ENCODE measurements at places on chromosomes 7 and 10.

- DNase-seq: no peak
Observed at GRCh38 chr10:79310911-79311573, 36.2 kb upstream of the PPIF start.

DNA sequence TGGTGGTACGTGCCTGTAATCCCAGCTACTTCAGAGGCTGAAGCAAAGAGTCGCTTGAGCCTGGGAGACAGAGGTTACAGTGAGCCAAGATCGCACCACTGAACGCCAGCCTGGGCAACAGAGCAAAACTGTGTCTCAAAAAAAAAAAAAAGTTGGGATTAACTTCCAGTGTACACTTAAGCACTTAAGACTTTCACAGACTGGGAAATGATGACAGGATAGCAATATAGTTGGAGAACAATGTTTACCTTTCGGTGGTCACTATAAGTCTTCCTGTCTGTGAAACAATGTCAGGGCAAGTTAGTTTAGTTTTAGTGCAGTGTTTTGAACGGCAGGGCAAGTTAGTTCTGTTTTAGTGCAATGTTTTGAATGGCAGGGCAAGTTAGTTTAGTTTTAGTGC, 130.2 kb downstream of the TPST1 start:
- no peak for DNase-seq

- no peak for DNase-seq
Observed at GRCh38 chr7:152035817-152036216, 10.3 kb downstream of the GALNT11 start.

DNA sequence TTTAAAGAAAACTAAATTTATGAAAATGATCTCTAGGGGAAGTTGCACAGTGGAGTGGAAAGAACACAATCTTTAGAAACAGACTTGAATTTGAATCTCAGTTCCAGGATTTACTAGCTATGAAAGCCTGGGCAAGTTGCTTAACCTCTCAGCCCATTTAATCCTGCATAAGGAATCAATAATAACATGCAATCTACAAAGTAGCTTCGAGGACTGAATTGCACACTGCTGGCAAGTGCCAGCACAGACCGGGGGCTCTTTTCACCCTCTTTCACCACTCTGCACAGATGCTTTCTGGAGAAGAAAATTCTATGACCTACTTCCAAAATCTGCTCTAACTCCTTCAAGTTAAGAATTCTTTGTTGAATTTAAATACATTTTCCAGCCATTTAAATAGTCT, 63.4 kb upstream of the ANK3 start:
- no peak for DNase-seq

DNA sequence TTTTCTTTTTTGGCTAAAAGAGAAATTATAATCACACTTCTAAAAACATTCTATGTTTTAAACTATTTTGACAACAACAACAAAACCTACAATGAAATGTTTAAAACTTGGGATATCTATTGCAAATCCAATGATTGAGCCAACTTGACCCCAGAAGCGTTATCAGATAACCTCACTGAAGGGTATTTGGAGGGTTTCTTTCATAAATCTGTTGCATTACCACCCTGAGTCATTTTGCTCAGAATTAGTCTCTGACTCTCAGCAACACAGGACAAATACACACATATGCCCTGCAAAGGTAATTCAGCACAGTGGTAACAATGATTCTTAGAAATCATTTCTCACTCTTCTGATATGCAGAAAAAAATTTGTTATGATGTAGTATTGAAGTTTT, 2.3 kb upstream of the COL1A2 start:
- DNase-seq: no peak

DNA sequence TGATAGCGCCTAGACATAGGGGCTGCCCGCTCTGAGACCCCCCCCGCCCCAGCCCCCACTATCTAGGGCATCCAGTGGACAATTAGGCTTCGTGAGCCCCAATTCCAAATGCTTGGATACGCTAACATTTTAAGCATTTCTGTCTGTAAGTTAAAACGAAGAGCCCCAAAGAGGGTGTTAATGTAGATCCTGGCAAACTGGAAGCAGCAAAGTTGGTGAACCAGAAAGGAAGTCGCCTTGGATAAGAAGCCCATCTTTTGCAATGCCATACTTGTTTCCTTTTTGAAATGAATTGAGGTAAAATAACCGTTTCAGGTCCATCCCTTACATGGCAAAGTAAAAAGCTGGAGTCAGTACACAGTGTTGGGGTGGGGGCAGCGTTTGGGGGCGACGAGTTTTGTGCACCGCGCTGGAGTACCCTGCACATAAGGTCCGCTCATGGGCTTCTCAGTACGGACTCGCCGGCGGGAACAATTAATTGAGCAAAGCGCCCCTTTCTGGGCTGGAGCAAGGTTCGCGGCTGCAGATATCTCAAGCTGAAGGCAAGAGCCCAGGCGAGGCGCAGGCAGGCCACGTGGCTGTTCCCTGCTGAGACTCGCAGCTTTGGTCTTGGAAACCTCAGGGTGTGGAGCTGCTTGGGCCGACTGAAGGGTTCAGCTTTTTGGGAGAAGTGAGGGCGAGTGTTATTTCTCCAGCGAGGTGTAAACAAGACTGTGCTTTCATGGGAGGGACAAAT, 1.4 kb upstream of the TWIST1 start:
- DNase-seq: peak; percentile 28

DNA sequence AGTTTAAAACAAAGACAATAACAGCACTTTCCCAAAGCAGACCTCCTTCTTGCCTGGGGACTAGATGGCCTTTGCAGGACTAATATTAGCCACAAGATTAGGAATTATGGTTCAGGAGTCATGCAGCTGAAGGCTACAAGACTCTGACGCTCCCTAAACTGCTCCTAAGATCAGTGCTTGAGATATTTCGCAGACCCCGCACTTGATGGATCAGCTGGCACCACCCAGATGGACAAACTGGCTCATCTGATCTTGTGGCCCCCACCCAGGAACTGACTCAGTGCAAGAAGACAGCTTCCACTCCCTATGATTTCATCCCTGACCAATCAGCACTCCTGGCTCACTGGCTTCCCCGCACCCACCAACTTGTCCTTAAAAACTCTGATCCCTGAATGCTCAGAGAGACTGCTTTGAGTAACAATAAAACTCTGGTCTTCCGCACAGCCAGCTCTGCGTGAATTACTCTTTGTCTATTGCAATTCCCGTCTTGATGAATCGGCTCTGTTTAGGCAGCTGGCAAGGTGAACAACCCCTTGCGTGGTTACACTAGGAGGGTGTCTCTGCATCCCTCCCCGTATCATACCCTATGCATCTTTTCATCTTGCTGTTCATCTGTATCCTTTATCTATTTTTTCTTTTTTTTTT, 26.9 kb upstream of the NRBF2 start:
- no peak for DNase-seq

DNA sequence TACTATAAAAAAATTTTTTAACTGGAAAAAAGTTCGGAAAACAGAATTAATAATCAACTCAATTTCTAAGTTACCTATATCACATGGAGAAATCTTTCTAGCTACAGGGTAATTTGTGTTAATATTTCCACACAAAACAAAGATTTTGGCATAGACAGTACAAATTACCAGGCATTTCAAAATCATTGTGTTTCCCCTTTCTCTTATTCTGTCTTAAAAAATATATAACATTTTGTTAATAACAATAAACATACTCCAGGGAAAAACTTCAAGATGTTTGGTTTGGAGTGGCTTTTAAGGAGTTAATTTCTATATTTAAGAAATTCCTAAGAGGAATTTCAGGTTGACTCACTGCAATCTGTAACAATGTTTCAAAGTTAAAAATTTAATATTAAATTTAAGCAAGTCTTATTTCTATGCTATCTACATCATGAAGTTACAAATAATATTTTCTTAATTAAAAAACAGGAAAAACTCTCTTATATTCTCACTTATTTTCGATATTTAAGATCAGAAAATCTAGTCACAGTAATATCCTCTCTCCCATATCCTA, 132.6 kb downstream of the NRBF2 start:
- no peak for DNase-seq

GRCh38 chr10:24009115-24009514, 199.8 kb upstream of the KIAA1217 start:
- DNase-seq: no peak

GRCh38 chr10:19936289-19936688, 120.1 kb downstream of the PLXDC2 start:
- peak; percentile 0 for DNase-seq

DNA sequence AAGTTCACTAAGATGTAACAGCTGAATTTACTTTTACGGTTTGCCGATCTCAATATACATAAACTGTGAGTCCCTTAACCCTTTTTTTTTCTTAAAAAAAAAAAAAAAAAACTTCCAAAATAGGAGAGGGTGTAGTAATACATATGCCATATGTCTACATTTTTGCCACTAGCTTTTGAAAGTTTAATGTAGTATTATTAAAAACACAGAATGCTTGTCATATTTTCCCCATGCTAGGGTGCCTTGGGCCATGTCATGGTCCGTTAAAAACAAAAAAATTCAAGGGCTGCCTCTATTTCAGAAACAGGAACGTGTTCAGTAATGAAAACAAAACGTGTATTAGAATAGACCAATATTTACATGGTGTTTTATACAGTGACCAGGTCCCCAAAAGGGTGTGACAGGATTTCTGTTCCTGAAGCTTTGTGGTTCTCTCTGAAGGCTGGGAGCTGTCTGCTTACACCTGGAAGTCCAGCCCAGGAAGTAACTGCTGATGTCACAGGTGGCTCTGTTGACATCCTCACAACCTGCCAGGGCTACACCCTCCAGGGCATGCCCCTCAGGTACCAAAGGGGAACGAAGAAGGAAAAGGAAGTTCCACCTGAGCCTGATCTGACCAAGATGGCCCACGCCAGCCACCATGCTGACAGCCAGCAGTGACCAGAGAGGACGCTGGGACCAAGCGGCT, 79.0 kb downstream of the COBL start:
- DNase-seq: peak; percentile 30

DNA sequence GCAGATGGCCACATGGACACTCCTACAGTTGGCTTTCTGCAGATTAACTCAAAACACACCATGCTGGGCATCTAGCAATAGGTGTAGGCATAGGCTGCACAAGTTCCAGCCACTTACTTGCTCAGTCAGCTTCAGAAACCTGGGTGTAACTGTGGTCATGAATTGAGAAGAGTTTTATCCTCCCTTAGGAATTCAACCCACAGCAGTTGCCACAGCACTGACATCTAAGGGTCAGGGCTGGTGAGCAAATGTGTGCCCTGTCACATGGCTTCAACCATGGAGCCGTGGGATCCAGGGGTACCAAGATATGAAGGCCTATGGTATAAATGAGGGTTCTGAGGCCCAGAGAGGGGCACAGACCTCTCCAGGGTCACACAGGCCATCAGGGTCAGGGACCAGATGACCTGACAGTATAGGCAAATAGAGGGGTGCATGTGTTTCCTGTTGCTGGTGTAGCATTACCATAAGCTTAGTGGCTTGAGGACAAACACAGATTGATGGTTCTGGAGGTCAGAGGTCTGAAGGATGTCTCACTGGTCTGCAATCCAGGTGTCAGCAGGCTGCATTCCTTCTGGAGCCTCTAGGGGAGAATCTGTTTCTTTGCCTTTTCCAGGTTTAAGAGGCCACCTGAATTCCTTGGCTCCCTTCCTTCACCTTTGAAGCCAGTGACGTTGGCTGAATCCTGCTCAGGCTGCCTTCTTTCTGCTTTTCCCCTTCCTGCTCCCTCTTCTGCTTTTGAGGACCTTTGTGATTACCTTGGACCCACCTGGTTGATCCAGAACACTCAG, 24.1 kb downstream of the MINDY4 start:
- no peak for DNase-seq

- no peak for DNase-seq
Observed at GRCh38 chr10:71972746-71973695, 8.8 kb downstream of the CHST3 start.

- DNase-seq: peak; percentile 93
Observed at GRCh38 chr7:112462236-112462635, 12.0 kb downstream of the IFRD1 start.

- DNase-seq: no peak
Observed at GRCh38 chr7:159145490-159145855, 806 bp upstream of the VIPR2 start.

DNA sequence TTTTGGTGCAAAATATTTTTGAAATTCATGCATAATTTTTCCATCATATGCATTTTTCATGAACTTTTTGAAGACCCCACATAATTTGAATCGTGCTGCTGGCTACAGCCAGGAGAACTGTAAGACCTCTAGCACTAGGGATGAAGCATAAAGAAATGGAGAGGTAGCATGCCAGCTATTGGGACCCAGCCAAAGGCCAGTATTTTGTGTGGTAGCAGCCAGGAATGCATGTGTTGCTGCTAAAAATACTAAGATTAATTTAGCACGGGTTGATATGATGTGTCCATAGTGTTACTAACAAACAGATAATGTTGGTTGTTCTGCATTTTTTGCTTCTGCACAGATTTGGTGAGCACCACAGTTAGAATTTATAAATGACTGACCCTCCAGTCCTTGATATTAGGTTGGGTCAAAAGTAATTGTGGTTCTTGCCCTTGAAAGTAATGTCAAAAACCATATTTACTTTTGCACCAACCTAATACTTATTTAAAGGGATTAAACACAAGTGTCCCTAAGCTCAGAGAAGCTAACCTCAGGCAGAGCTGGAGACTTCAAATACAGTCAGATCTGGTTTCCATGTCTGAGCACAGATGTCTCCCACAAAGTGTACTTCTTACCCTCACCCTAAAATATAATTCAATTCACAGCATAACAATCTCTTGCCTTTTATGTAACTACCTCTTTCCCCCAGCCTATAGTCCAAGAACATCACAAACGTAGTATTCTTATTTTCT, 54.1 kb upstream of the NPSR1 start:
- no peak for DNase-seq

- no peak for DNase-seq
Observed at GRCh38 chr10:132266594-132267161, 41.1 kb downstream of the STK32C start.

DNA sequence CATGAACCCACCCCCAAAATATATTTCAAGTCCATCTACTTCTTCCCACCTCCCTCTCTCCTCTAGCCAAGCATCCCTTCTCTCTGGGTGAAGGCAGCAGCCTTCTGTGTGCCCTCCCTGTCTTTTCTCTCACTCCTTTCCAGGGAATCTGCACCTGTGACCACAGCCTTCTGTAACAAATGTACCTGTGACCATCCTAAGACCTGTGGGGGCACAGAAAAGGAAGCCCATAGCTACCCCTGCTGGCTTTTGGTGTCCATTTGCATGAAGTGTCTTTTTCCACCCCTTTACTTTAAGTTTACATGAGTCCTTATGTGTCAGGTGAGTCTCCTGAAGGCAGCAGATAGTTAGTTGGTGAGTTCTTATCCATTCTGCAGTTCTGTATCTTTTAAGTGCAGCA, 2.0 kb upstream of the TBXAS1 start:
- DNase-seq: peak; percentile 51

- no peak for DNase-seq
Observed at GRCh38 chr10:51321980-51322379, 247.7 kb downstream of the PRKG1 start.
